Thyroid gland (tissue), 4 donors: ENCODE measurements at places on chromosomes 4 and X. TPM values are rescaled to one million over a fixed set of nuclear protein-coding genes. Genes with fewer than 3 reads are reported as not detected.

DNA sequence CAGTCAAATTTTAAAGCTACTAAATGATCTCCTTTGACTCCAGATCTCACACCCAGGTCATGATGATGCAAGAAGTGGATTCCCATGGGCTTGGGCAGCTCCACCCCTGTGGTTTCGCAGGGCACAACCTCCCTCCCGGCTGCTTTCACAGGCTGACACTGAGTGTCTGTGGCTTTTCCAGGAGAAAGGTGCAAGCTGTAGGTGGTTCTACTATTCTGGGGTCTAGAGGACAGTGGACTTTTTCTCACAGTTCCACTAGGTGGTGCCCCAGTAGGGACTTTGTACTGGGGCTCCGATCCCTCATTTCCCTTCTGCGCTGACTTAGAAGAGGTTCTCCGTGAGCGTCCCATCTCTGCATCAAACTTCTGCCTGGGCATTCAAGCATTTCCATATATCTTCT, 845.2 kb downstream of the PCDH18 start:
- H3K27ac ChIP-seq = no peak overlapping the region
- no peaks in the 10 kb centered on the region for H3K4me1 ChIP-seq
- H3K4me3 ChIP-seq = no peak overlapping the region
- H3K27me3 ChIP-seq = no peaks in the 10 kb centered on the region
- no peaks in the 10 kb centered on the region for H3K36me3 ChIP-seq
- no peak for DNase-seq

DNA sequence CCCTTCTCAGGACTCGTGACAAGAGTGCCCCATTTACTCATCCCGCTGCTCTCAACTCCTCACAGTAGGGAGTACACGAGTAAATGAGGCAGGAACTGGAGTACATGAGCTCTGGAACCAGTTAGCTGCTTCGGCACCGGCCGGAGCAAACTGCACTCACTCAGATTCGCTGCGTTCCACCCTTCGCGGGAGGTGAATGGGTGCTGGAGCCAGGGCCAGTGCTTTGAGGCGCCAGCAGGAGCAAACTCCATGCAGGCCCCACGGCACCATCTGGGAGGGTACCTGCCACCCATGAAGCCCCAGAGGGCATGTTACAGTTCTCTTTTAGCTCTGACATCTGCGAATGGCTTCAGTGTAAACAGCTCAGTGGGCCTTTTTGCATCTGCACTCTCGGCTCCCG, 315.5 kb upstream of the GK2 start:
- no peak overlapping the region for H3K27ac ChIP-seq
- H3K4me1 ChIP-seq = no peaks in the 10 kb centered on the region
- no peak for DNase-seq

GRCh38 chrX:154458954-154459778, 1.1 kb downstream of the PLXNA3 start:
- peaks cover 6% of the 10 kb centered on the region for H3K4me1 ChIP-seq
- peak; percentile 68 for DNase-seq
- H3K4me3 ChIP-seq = peak overlapping the region; percentile 41
- H3K27ac ChIP-seq = peak overlapping the region; percentile 36
- H3K36me3 ChIP-seq = no peaks in the 10 kb centered on the region

- DNase-seq = no peak
- H3K36me3 ChIP-seq = no peaks in the 10 kb centered on the region
- H3K4me3 ChIP-seq = no peak overlapping the region
- no peaks in the 10 kb centered on the region for H3K4me1 ChIP-seq
Observed at GRCh38 chr4:42767669-42768068, 110.8 kb upstream of the ATP8A1 start.

Gene CABS1
- total RNA-seq = not detected

Gene DMD
- 23.2 TPM for total RNA-seq
